ENCODE measurements at places on chromosomes 4 and X.

- peak; percentile 70 for DNase-seq
Measured at GRCh38 chr4:663438-664428, 10.3 kb downstream of the ATP5ME start.

GRCh38 chr4:53788011-53788410 is 196.7 kb upstream of the LNX1 start:
- no peak for DNase-seq

DNA sequence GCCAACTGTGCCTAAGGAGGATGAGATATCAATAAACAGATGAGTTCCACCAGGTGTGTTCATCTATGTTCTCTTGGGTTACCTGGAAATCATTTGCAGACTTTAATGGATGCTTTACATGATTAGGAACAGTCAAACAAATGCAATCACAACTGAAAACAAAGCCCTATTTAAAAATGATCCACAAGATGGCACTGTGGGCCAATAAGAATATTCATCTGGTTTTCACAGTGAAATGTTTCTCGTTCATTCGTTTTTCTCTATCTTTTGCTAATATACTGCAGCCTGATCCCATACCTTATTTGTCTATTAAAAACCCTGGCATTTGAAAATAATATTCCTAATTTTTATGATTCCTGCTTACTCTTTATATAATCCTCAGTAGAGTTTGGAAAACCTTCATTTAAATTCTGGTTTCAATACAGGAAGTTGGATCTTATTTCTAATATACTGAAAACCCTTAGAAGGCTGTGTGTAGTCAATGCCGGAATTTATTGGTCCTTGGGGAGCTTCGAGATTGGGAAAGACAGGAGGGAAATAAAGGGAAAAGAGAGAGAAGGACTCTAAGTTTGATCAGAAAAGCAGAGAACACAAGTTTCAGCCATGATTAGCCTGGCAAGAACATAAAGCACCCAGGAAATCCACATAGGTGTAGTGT is 63.8 kb upstream of the TAPT1 start:
- DNase-seq: no peak

DNA sequence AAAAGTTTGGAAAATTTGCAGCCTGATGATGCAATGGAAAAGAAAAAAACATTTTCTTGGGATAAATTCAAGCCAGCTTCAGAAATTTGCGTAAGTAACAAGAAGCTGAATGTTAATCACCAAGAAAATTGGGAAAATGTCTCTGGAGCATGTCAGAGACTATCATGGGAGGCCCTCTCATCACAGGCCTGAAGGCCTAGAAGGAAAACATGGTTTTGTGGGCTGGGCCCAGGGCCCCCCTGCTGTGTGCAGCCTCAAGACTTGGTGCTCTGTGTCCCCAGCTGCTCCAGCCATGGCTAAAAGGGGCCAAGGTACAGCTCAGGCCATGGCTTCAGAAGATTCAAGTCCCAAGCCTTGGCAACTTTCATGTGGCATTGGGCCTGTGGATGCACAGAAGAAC is 1049.8 kb upstream of the GRIA3 start:
- DNase-seq: no peak

- DNase-seq: no peak
Measured at GRCh38 chr4:29051381-29051965, 1668.7 kb upstream of the PCDH7 start.

GRCh38 chr4:90069151-90069550 is 58.0 kb upstream of the CCSER1 start:
- DNase-seq: no peak

DNA sequence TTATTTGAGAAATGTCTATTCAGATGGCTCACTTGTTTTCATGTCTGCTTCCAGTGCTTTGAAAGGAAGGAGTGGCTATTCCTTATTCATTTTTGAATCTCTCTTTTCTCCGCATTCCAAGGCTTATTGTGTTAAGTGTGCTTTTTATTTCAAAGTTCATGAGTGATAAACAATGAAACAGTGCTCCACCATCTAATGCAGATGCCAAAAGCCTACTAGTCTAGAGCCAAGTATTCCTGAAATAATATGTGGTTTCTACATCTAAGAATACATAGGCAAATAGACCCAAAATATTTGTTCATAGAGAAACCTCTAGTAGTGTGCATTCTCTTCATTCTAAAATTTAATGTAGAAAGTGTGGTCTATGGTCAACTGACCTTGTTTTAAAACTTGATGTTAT is 187.3 kb downstream of the GABRB1 start:
- no peak for DNase-seq

DNA sequence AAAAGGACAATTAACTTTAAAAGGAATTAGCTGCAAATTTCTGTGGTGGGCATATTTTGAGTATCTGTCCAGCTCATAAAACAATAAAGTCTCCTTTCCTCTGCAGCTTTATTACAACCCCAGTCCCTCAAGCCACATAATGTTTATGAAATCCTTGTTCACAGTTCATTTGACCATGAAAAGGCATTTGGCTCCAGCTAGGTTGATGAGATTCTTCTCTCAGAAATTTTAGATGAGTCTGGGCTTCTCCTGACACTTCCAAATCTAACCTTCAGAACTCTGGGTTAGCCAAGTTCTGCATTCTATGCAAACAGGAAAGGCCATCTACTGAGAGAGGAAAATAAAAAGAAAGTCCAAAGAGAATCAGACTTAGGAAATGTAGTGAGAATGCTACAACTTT is 156.8 kb downstream of the GRXCR1 start:
- no peak for DNase-seq

DNA sequence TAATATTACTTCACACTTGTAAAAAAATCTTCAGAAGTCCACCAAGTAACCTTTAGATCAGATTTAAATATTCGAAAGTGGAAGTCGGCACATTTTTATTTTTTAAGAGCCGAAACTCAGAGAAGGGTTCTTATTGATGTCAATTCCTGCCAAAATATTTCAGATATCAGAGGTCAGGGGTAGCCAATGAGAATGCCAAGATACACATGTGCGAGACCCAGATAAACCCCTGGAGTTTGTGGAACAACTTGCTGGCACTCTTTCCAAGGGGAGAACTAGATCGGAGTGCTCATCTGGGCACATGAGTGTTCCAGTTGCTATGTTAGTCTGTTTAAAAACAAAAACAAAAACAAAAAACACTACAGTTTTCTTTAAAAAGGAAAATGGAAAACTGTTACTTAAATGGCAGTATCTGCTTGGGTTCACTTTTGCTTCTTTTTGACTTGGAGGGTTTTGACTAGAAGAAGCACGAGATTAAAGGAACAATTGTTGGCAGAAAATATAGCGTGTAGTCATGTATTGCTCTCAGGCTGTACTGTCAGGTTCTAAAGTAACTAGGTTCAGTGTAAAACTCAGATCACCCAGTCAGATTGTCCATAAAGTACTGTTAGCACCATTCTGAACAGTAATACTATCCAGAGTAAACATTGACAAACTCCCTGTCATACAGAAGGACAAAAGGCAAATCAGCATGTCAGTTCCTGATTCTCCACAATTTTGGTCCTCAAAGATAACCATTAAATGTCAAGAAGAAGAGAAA is 188.0 kb upstream of the PACRGL start:
- no peak for DNase-seq

GRCh38 chr4:68267433-68267944 is 22.0 kb upstream of the TMPRSS11B start:
- DNase-seq: no peak

GRCh38 chr4:58553031-58553430 is 1442.8 kb upstream of the IGFBP7 start:
- DNase-seq: no peak

Data from stimulated activated CD4-positive, alpha-beta T cell treated with anti-CD3 and anti-CD28 coated beads, Interleukin-2, amount 100 ng/mL, for 4 hours (primary cell).